ENCODE measurements at places on chromosomes 1 and 21. TPM values are rescaled to one million over a fixed set of nuclear protein-coding genes. Genes with fewer than 3 reads are reported as not detected.

HAO2 gene
- not detected for total RNA-seq

DNA sequence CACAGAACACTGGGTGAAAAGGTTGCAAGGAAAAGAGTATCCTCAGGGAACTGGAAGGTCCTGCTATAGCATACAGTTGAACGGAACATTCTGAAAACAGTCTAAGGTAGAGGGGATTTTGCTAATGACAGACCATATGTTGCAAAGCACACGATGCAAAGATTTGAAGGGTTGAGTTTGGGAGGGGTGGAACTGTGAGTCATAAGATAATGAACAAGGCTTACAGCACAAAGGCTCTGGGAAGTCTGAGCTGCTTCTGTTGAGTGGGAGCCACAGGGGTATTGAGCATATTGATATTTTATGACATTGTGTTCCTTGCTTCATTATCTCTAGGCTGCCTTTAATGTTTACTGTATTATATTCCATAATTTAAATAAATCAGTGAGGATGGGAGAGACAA, 104.9 kb downstream of the PLPPR4 start:
- DNase-seq = no peak

GRCh38 chr1:198199105-198199504, 42.3 kb downstream of the NEK7 start:
- no peak for DNase-seq

ZBTB8A gene
- total RNA-seq = 2.8 TPM

HSD3B1 gene
- total RNA-seq = not detected

DNA sequence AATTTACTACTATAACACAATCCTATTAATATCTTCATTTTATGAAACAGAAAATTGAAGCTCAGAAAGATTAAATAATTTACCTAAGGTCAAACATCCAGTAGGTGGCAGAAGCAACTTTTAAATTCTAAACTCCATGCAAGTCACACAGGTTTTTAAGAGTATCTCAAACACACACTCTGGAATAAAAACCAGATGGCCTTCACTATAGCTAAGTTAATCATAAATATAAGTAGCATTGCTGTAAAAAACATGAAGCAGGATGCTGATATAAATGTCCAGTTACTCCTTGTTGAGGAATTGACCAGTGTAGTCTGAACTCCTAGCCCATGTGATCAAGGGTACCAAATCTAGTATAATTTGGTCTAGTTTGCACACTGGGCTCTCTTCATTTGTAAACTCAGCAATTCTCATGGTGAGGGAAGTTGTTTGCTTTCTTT, 9.4 kb upstream of the FMO3 start:
- no peak for DNase-seq

- DNase-seq = no peak
Observed at GRCh38 chr1:222373216-222373615, 174.7 kb downstream of the HHIPL2 start.

- no peak for DNase-seq
Observed at GRCh38 chr1:203244776-203245175, 15.3 kb upstream of the CHIT1 start.

- DNase-seq = no peak
Observed at GRCh38 chr1:31336687-31337467, 36.0 kb downstream of the FABP3 start.

GRCh38 chr1:114352797-114353196, 158.2 kb downstream of the TRIM33 start:
- no peak for DNase-seq

Data from Right ventricle myocardium inferior (tissue), 1 donor.